Left kidney (tissue), 8 donors: ENCODE measurements at places on chromosomes 3 and 15. TPM values are rescaled to one million over a fixed set of nuclear protein-coding genes. Genes with fewer than 3 reads are reported as not detected.
A peak's percentile ranks its signal among the peaks of the same experiment; 100 is the strongest.

DNA sequence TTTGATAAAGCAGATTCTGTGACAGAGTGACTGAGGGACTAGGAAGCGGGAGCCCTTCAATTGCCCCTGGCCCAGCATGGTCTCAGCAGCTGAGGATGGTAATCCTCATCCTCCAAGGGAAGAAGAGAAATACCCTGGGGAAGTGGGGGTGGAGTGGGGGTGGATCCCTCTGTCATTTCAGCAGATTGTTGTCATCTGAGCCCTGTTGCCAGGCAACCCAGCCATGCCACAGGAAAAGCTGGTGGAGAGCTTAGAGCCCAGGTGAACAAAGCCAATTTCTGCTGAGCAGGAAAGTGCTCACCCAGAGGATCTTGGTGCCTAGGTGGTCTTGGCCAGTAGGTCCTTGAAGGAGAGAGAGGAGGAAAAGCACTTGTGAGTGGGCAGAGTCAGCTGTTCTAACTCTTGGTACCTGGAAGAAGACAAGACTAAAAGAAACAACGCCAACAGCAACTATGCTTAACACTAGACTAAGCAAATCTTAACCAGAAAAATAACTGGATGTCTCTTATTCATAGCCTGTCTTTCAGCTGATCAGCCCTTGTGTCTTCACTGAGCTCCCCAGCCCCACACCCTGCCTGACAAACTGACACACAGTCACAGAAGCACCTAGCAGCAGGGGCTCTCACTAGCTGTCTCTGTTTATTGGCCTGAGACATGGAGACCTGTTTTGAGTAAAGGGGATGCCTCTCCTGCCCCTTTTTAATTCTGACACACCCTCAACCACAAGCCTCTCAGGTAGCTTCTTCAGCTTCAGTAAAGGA lies 40.1 kb upstream of the DCLK3 start:
- DNase-seq: peak; percentile 28

DNA sequence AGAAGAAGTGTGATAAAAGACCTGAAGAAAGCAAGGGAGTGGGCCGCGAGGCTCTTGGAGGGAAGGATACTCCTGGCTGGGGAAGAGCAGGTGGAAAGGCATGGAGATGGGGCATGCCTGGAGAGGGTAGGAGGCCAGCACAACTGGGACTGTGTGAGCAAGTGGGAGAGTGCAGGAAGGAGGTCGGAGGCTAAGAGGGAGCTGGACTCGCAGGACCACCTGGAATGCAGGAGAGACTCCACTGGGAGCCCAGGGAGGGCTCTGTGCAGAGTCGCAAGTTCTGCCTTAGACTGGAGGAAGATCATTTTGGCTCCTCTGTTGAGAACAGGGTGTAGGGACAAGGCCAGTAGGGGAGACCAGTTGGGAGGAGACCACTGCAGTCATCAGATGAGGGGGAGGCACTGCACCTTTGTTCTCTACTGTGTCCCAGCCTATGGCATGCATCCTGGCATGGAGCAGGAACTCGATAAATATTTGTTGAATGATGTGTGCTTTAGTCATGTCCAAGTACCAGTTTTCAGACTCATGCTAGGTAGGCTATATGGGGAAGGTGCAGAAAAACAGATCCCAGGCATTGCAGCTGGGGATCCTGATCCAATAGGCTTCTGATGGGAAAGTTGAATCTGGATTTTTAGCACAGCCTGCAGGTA lies 13.7 kb downstream of the FAM107A start:
- no peak for DNase-seq

DNA sequence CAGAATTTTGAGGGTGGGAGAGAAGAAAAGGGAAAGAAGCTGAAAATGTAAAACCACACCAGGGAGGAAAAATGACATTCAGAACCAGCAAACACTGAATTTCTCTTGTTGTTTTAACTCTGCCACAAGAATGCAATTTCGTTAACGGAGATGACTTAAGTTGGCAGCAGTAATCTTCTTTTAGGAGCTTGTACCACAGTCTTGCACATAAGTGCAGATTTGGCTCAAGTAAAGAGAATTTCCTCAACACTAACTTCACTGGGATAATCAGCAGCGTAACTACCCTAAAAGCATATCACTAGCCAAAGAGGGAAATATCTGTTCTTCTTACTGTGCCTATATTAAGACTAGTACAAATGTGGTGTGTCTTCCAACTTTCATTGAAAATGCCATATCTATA lies 15.5 kb downstream of the GREM1 start:
- DNase-seq: no peak

DNA sequence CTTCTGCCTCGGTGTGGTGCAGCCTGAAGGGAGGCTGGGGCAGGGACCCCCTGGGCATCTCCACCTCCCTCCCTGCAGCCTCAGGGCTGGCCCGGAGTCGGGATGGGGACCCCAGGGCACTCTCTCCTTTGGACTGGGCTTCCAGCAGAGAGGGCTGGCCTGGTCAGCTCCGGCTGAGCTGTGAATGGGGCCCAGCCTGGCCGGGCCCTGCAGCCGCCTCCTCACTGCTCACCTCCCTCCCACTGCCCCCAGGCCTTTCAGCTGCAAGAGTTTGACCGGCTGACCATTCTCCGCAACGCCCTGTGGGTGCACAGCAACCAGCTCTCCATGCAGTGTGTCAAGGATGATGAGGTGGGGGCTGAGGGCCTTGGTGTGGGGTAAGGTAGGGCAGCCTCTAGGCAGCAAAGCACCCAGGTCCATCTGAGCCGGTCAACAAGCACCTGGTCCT lies 36.0 kb downstream of the PSTPIP1 start:
- no peak for DNase-seq

GRCh38 chr3:171842864-171843518 lies at the start of gene TMEM212:
TSS of gene TMEM212 (plus strand) at chr3:171843349. CDS start at chr3:171843384, 35 bp downstream.
- DNase-seq: no peak

DNA sequence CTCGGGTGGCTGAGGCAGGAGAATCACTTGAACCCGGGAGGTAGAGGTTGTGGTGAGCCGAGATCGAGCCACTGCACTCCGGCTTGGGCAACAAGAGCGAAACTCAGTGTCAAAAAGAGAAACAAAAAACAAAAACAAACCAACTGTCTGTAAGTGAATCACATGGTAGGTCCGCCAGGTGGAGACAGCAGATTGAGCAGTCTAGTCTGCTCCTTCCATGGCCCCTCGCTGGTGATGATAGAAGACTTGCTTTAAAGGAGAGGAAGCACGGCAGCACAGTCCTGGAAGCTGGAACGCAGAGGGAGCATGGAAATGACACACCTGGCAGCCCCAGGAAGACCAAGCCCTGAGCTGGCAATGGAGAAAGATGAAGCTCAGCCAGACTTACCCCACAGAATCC lies 31.4 kb upstream of the MGLL start:
- DNase-seq: no peak

GRCh38 chr3:194579091-194579606 lies 54.1 kb downstream of the TMEM44 start:
- no peak for DNase-seq

DNA sequence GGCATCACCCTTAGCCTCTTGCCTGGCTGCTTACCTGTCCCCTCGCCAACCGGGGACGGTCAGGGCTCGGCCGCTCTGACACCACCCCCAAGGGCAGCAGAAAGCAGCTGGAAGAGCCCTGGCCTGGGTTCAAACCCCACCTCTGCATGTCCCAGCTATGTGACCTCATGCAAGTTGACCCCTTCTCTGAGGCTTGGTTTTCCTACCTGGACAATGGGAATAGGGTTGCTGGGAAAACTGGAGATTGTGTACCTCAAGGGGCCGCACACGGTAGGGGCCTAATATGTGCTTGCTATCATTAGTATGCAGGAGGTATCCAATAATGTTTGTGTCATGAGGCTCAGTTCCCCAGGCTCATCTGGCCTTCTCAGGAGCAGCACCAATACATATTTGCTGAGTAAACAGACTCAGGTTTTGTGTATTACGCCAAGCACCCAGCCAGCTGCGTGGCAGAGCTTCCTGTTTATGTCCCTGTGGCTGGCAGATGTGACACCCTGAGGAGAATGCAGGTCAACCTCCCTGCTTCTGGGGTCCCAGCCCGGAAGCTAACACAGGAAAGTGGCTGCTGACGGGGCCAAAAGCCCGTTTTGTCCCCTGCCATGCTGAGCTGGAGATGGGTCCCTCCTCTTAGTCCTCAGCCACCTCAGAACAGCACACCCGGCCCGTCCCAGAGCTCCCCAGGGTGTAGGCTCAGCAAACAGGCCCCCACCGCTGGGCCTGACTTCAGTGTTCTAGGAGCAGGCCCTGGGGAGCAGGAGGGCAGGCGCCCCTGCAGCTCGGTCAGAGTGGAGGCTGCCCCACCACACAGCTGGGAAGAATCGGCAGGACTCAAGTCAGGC lies 29.7 kb downstream of the PLXND1 start:
- DNase-seq: no peak

DNA sequence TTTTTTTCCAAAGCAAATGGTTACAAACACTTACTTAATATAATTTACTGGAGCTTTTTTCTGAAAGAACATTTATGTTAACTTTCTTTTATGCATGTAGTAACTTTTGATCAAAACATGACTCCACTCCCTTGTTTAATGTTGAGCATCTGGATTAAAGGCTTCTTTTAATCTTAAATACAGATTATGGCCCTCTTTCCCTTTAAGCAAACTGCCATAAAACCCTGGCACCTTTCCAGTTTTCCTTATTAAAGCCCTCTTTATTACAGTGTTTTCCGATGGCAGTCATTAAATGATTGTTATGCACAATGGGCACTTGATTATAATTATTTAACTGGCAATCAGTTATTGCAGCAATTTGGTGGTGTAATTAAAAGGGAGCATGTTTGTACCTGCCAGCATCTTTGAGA lies 167.0 kb downstream of the VGLL4 start:
- no peak for DNase-seq

DNA sequence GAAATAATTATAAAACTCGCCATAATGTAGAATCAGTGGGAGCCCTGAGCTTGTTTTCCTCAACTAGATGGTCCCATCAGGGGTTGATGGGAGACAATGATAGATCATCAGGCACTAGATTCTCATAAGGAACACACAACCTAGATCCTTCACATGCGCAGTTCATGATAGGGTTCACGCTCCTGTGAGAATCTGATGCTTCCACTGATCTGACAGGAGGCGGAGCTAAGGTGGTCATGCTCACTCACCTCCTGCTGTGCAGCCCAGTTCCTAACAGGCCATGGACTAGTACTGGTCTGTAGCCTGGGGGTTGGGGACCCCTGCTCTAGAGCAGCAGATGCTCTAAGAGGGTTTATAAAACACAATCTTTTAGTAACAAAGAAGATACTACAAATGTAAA lies 183.6 kb downstream of the ANXA2 start:
- no peak for DNase-seq

GRCh38 chr3:184591789-184592188 lies 30.2 kb downstream of the EPHB3 start:
- no peak for DNase-seq

GRCh38 chr15:57069423-57069822 lies 151.0 kb downstream of the TCF12 start:
- DNase-seq: no peak

DNA sequence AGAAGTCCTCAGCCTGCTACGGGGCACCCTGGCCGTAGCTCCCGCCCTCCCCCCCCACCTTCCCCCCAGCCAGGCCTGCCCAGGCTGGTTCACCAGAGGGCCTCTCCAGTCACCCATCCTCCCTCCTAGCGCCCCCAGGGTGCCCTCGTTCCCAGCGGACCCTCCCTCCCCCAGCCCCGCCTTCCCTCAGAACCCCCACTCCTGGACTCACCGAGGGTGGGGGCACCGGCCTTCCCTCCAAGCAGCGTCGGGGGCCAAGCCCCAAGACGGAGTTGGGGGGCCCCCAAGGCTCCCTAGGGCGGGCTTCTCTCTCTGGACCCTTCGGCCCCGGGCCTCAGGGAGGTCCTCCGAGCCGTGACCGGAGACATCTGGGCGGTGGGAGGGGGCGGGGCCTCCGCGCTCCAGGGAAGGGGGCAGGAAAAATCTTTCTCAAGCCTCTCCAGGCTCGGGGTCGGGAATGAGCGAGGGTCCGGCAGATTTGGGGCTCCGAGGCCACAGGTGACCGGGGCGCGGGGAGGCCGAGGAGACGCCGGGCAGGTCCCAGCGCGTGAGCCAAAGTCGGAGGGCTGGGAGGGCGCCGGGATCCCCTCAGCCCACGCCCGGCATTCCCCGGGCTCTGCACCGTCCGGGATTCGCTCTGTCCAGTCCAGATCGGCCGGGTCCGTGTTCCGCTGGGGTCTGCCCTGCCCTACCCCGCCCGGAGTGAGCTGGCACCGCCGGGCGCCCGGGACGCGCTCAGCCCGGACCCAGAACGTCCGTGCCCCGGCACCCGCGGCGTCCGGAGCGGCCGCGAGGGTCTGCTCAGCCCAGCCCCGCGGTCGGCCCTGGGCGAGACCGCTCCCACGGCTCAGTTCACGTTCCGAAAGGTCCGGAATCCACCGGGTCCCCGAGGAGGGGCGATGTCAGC lies 999 bp downstream of the INSYN1 start:
- no peak for DNase-seq

GRCh38 chr3:185460719-185461350 lies 38.0 kb downstream of the TMEM41A start:
- DNase-seq: peak; percentile 1

GRCh38 chr3:103134023-103134724 lies 699.4 kb downstream of the ZPLD1 start:
- DNase-seq: no peak

The PLSCR4 gene
- polyA plus RNA-seq: 18.3 TPM

GRCh38 chr15:60563539-60564404 lies 84.8 kb upstream of the ICE2 start:
- DNase-seq: no peak

The THBS1 gene
- 184 TPM for polyA plus RNA-seq

The ESYT3 gene
- 3.1 TPM for polyA plus RNA-seq

The FAM107A gene
- 4.2 TPM for polyA plus RNA-seq

DNA sequence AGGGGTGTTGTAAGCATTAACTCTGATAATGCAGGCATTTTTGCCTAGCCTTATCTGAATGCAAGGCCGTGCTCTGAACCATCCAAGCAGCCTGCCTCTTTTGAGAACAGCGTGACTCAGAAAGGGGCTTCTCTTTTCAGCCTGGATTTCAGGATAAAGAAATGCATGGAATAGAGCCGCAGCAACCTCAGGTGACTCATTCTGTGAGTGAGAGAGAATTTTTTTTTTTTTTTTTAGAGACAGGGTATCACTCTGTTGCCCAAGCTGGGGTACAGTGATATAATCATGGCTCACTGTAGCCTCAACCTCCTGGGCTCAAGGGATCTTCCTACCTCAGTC lies 20.6 kb upstream of the PDE8A start:
- DNase-seq: no peak

The CNBP gene
- 399 TPM for polyA plus RNA-seq

DNA sequence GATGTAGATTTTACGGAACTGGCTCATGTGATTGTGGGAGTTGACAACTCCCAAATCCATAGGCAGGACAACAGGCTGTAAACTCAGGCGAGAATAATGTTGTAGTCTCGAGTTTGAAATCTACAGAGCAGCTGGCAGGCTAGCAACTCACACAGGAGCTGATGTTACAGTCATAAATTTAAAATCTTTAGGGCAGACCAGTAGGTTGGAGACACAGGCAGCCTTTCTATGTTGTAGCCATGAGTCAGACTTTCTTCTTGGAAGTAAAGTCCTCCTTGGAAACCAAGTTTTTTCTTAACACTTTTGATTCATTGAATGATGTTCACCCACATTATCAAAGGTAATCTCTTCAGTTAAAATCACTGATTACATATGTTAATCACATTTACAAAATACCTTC lies 89.1 kb upstream of the ALCAM start:
- no peak for DNase-seq
